Ovary (tissue), 10 donors: ENCODE measurements at places on chromosomes 2 and 18. TPM values are rescaled to one million over a fixed set of nuclear protein-coding genes. Genes with fewer than 3 reads are reported as not detected.

DNA sequence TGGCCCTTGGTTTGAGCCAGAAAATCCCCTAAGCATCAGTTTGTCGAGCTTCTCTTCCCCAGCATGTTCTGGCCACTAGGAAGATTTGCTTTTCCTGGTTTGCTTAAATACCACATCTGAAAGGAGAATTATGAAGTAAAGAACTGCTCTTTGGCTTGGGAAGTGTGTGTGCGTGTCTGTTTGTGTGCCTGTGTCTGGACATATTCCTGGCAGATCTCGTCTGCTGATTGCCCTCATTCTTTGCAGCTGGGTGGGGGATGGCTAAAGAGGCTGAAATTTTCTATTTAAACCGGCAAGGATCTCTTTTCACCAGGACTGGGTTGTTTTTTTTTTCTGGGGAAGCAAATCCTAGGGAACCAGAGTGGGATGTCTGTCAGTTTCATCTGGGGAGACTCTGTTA lies 57.3 kb upstream of the MBOAT2 start:
- no peak for DNase-seq

- DNase-seq = no peak
Observed at GRCh38 chr2:219426068-219426443, 7.9 kb downstream of the DES start.

DNA sequence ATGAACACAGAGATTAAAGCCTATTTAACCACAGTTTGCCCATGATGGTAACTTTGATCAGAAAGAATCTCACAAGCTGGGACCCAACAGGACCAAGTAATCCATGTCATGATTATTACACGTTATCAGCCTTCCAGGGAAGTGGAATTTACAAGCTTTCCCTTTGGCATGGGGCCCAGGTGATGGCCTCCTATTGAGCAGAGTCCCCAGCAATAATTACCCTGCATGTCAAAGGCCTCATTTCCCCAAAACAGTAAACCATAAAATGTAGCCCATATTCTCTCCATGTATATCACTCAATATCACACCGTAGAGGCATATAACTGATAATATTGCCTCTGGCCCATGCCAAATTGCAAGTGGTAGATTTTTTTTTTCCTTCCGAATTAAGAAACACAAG lies 38.9 kb downstream of the PRKRA start:
- no peak for DNase-seq

DNA sequence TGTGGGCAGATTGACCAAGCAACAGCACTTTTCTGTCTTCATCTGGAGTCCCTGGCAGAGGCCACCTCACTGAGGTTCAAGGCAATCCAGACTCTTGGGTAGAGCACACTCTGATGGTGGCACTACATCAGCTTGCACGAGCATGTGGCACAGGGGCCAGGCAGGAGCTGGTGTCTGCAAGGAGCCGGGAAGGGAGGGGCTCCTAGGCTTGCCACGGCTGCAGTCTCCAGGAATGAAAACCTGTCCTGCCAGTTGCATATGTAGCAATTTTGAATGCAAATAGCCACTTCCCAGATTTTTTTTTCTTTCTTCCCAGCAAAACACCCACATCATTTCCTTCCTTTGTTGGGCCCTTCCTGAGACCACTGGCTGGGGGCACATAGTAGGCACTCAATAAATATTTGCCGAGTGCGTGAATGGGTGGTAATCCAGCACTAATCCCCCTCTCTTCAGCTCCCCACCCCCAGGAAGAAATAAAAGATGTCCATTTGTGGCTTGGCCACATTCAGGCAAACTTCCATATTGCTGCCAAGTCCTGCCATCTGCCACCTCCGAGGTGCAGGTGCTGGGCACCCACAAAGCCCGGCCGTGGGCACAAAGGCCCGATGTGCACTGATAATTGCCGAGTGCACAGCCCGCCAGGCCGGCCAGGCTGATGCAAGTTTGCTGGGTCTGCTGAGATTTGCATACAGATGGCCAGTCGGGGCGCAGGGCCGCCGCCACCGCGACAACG lies 72.4 kb downstream of the MYCN start:
- no peak for DNase-seq

DNA sequence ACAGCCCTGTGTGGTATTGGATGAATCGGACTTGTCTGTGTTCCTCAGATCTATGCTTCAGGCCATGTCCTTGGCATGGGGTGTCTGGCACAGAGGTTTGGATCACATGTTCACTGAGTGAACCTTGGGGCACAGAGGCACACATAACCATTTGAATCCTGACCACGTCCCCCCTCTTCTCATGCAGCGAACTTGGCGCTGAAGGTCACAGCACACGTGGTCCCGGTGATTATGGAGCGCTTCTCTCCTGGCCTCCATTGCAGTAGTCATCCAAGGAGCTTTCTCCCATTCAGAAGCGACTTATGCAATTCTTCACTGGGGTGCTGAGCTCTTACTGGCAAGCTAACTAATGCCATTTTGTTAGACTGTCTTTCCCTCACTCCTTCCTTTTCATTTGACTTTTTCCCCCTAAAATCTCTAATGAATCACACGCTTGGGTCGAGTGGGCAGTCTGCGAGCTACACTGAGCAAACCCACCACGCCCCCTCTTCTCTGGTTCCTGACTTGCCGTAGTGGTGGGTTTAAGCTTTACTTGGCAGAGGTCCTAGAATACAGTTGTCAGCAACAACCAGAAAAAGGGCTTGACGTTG lies 59.4 kb downstream of the KCNG2 start:
- no peak for DNase-seq

DNA sequence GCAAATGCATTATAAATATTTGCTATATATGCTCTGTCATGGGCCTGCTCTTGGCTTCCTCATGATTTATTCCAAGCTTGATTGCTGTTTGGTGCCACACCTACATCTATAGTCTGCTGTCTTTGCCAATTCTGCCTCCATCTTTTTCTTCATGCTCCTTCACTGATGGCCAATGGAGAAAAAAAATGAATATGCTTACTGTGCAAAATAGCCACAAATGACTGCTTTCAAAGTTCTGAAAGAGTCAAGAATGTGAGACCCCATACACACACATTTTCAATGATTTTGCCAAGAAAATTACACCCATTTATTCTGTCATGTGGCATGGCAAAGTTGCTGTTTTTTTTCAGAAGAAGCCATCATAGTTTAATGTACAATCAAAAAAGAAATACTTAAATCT lies 305.6 kb upstream of the LRRTM1 start:
- DNase-seq = no peak

- no peak for DNase-seq
Observed at GRCh38 chr2:12448846-12449505, 267.8 kb upstream of the TRIB2 start.

GRCh38 chr2:239020541-239021041 lies 172.7 kb downstream of the TWIST2 start:
- DNase-seq = no peak

Gene DNAJC27
- 13.5 TPM for total RNA-seq

Gene AFF3
- total RNA-seq = 40.8 TPM

Gene TMEM247
- not detected for total RNA-seq

Gene CD8A
- total RNA-seq = 0.53 TPM

Gene ADRA2B
- total RNA-seq = 1.3 TPM
